ENCODE measurements at places on chromosomes 6 and 20. TPM values are rescaled to one million over a fixed set of nuclear protein-coding genes. Genes with fewer than 3 reads are reported as not detected.

Gene GSTA2
- total RNA-seq: not detected

Gene HSP90AB1
- 2,162 TPM for total RNA-seq

Gene PBOV1
- not detected for total RNA-seq

Gene MMS22L
- 35.8 TPM for total RNA-seq

Gene TMEM170B
- total RNA-seq: 0.07 TPM

Gene TINAG
- not detected for total RNA-seq

Gene MYLK2
- 0.53 TPM for total RNA-seq

Gene C6orf15
- not detected for total RNA-seq

Gene NTSR1
- 0.38 TPM for total RNA-seq

Gene FNDC11
- total RNA-seq: 0.89 TPM

Gene GPSM3
- 42.6 TPM for total RNA-seq

Gene TSHZ2
- 0.20 TPM for total RNA-seq

Gene PXDC1
- 0.20 TPM for total RNA-seq

Gene RBM24
- not detected for total RNA-seq

Gene CDH26
- 0.22 TPM for total RNA-seq

Gene OVOL2
- not detected for total RNA-seq

Gene SYTL3
- total RNA-seq: 0.11 TPM

Gene SIGLEC1
- 0.07 TPM for total RNA-seq

Gene SLC44A4
- total RNA-seq: 18.6 TPM

Gene CDH4
- total RNA-seq: not detected
